ENCODE measurements at places on chromosomes 16 and 17.

DNA sequence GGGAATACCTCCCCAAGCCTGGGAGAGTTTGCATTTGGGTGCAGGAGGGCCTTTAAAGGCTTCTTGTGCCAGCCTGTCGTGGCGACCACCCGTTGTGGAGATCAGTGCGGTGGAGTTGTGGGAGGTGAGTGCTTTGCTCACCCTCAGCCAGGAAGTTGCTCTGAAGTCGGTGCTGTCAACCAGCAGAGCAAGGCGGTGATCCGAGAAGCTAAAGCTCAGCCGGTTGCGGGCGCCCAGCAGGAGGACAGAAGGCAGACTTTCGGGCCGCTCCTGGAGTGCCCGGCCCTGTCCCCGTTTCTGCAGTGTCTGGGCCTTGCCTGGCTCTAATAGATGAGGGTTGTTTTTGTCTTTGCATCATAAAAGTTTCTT is 1.4 kb downstream of the UBE2I start:
- no peak for DNase-seq

GRCh38 chr17:57419940-57420550 is 163.7 kb downstream of the MSI2 start:
- no peak for DNase-seq

GRCh38 chr16:48608452-48608851 is 1.5 kb downstream of the N4BP1 start:
- DNase-seq: no peak

DNA sequence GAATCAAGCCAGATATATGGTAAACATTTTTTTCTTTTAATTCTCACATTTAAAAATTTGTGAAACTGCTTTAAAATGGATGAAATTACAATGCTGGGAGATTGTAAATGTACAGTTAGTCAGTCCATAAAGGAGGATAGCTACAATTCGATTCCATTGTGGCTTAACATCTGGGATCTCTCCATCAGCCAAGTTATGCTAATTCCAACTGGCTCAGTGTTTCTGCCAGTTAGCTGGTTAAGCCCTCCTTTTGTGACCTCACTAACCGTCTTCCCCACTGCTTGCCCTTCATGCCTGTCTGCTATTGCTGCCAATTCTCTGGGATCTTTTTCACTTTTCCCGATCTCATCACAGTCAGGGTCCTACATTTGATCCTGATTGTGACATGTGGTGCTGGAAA is 1347.6 kb downstream of the CDH11 start:
- DNase-seq: no peak

- DNase-seq: no peak
These were observed 3.6 kb upstream of the OR1E1 start for GRCh38 chr17:3401786-3402185.

- no peak for DNase-seq
These were observed 86.3 kb upstream of the GOT2 start for GRCh38 chr16:58820411-58820810.

- no peak for DNase-seq
These were observed 145.6 kb downstream of the FTO start for GRCh38 chr16:53849585-53849984.

DNA sequence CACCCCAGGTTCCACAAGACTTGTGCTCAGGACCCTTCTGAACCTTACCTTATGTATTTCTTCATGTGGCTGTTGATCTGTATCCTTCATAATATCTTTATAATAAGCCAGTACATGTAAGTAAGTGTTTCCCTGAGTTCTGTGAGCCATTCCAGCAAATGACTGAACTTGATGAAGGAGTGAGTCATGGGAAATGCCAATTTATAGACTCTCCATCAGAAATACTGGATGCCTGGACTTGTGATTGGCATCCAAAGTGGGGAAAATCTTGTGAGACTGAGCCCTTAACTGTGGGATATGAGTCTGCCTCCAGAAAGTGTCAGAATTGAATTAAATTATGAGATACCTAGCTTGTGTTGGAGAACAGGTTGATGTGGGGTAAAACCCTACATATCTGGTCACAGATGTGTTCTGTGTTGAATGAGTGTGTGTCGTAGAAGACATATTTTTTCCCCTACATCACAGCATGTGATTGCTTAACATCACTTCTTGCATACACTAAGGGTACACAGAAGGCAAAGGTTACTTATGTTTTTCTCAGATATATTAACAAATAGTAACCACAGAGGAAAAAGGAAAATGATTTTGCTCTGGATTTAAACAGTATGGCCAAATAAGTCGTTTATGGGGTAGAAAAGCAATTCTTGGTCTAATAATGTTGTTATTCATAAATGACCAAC is 70.2 kb upstream of the NETO2 start:
- no peak for DNase-seq

- no peak for DNase-seq
These were observed 13.9 kb downstream of the MYL4 start for GRCh38 chr17:47223007-47223406.

- no peak for DNase-seq
These were observed 114.0 kb downstream of the PRKCA start for GRCh38 chr17:66416207-66416940.

- DNase-seq: no peak
These were observed 211.2 kb downstream of the PARN start for GRCh38 chr16:14418795-14419225.

- no peak for DNase-seq
These were observed 39.2 kb downstream of the IFT140 start for GRCh38 chr16:1572673-1573072.

DNA sequence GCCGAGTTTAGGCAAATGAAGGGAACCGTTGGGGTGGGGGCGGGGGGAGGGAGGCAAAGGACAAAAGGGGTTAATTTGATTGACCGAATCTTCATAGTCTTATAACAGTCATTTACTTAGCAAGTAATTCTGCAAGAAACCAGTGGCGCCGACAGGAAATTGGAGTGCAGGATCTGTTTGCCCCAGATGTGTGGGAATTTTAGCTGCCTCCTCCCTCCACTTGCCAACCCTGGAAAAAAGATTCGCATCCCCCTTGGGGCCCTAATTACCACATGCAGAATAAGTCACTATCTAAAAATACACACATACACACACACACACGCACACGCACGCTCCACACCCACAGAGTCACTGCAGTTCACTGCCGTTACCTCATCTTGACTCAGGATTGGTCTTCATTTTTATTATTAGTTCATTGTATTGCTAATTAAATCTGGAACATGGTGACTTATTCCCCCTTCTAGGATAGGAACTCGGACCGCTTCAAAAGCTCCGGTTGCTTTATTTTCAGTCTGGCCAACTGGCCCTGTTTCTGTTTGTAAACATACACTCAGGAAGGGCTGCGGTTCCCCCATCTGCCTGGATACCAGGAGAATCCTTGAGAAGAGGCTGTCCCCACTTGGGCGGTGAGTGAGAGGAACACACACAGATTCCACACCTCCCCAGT is 241.6 kb upstream of the SALL1 start:
- DNase-seq: no peak

- DNase-seq: no peak
These were observed 630 bp upstream of the HOXB2 start for GRCh38 chr17:48545539-48545938.

- DNase-seq: no peak
These were observed 1.1 kb upstream of the FAM20A start for GRCh38 chr17:68602289-68602688.

- no peak for DNase-seq
These were observed 416.6 kb upstream of the PMFBP1 start for GRCh38 chr16:72588551-72588950.

DNA sequence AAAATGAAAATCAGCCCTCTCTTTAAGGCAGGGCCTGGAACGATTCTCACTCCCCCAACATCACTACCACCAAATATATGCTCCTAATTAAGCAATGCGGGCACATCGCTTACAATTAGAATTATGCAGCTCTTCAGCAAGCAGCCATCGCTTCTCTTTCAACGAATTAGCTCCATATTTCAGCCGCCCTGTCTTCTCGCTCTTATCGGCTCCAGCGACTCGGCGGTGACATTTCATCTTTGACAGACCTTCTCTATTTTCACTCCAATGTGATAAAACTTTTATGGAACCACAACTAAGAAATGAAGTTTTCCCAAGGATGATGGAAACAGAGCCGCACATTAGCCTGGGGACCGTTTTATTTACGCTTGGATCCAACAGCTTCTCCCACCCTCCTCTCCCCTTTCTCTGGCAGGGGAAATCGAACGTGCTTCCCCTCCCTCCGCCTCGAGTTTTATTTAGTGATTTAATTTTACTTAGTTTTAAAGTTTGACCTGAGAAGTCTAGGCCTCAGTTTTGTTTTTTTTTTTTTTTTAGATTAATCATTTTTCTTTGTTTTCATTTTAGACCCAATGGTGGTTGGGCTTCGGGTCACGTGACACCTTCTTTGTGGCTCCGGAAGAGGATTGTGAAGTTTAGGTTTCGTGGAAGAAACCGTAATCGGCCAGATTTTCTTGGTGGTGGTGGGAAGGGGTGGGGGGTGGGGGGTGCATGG is 3.1 kb upstream of the HOXB2 start:
- DNase-seq: peak; percentile 38

DNA sequence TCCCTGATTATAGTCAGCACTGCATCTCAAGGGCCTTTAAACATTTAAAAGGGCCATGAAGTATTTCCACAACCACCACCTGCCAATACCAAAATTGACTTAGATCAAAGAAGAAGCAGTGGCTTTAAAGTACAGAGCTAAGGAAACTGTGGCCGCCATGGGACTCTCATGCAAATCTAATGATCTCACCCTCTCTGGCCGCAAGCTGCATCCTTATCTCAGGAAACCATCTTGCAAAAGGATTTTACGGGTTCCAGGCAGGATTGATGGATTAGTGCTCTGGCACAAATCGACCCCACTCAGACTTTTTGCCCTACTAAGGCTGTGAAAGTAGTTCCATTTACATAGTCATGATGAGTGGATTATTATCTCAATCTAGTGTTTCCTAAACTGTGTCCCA is 22.6 kb downstream of the CDRT4 start:
- DNase-seq: no peak

- no peak for DNase-seq
These were observed 101.4 kb upstream of the HLF start for GRCh38 chr17:55163408-55163807.

DNA sequence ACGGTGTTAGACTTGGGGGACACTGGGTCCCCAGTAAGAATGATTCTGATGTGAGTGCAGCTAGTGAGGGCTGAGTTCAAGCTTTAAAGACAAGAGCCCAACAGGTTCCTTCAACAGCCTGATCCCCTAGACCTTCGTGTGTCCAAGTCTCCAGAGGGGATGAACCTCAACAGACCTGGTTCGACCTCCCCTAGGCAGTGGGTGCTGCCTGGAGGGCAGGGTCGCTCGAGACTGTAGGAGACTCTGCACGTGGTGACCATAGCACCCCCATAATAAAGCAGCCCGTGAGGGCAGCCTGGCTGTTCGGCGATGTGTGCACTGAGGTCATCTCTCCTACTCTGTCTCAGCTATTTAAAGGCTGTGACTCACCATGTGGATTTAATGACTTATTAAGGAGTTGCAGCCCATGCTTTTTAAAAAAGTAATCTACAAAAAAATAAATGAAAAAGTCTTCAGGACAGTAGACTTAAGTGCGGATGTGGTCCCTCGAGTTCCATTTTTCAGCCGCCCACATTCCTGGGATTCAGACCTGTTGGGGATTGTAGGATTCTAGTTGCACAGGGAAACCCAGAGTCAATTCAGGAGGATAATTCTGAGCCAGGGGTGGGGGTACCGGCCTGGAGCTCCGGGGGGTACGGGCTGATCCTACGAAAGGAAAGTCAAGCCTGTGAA is 23.4 kb upstream of the METRNL start:
- DNase-seq: no peak

DNA sequence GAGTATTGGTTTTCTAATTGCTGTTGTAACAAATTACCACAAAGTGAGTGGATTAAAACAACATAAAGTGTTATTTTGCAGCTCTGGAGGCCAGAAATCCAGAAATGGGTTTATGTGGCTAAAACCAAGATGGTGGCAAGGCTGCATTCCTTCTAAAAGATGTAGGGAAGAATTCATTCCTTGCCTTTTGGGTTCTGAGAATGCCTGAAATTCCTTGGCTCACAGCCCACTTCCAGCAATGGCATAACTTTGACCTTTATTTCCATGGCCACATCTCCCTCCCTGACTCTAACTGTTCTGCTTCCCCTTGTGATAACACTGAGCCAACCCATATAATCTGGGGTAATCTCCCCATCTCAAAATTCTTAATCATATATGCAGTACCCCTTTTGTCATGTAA is 269.6 kb upstream of the RPL38 start:
- DNase-seq: no peak

DNA sequence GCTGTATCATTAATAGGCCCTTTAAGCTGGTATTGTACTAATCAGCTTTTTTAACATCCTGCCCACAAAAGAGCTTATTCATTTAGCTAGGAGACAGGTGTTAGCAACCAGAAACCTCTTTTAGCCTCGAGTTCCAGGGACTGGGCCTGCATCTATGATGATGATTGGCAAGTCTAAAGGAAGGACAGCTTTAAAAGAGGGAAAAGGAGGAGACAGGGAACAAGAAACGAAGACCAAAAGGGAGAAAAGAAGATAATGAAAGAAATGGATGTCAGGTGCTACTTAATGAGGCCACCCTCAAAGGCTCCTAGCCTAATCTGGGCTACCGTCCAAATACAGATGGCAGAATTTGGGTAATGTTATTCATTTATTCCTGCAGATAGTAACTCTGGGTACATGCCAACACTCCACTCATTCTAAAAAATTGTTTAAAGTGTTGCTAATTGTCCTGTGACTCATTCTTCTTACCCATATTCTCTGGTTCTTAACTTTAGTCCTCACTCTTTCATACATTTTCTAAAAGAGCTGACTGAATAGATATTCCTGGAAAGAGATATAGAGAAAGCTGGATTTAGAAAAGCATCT is 18.7 kb upstream of the RFFL start:
- DNase-seq: no peak

GRCh38 chr16:28597692-28598261 is 927 bp upstream of the SULT1A2 start:
- no peak for DNase-seq

GRCh38 chr17:36498560-36499300 is 12.2 kb downstream of the ZNHIT3 start:
- DNase-seq: no peak

DNA sequence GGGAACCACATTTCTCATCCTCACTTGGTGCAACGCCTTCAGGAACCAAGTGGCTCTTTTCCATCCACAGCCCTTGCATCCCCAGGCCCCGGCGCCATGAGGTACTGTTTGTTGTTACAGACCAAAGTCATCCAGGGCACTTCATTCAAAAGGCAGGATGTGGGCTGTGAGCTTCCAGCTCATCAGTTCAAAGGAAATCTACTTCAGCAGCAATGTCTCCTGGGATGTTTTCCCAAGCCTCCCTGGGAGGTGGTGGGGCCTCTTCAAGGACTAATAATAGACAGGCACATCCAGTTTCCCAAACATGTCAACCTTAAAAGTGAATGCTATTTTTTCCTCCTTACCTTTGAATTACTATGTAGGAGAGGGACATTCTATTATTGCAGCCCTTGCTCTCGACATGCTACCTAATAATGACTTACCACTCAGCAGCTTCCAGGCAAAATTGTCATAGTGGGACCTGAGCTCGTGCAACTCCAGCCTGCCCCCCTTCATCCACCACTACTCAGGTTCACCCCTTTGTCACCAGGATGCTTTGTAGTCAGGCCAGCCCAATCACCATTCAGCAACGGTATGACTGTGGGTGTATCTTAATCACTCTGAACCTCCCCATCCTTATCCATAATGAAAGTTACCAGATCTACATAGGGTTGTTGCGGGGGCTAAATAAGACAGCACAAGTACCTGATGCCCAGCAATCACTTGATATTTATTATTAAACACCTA is 1.7 kb upstream of the PRKCB start:
- DNase-seq: no peak

All from T-helper 9 cell (primary cell).